Activated T-cell treated with anti-CD3 and anti-CD28 coated beads, Interleukin-2, amount 50 U/mL, for 72 hours (primary cell): ENCODE measurements at places on chromosomes 3 and 15.
A peak's percentile ranks its signal among the peaks of the same experiment; 100 is the strongest.

- no peak for DNase-seq
Observed at GRCh38 chr15:27414168-27414870, 443.3 kb downstream of the GABRG3 start.

GRCh38 chr3:72245183-72245811, 460.3 kb upstream of the PROK2 start:
- no peak for DNase-seq

DNA sequence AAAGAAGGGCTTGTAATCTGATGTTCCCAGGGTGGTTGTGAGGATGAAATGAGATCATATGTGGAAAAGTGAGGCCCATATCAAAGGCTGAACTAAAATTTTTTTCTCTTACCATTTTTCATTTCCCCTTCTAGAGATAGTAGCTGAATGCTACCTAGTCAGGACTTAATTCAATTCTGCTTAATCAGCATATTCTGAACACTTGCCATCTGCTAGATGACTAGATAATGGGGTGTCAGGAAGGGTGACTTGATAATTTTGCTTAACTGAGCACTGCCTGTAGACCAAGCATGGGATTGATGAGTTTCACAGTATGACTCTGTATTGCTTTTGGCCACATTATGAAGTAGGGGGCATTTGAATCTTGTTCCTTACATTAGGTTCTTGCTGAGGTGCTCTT, 136.2 kb downstream of the CHST2 start:
- DNase-seq: no peak

GRCh38 chr15:38149315-38149714, 103.3 kb upstream of the SPRED1 start:
- no peak for DNase-seq

DNA sequence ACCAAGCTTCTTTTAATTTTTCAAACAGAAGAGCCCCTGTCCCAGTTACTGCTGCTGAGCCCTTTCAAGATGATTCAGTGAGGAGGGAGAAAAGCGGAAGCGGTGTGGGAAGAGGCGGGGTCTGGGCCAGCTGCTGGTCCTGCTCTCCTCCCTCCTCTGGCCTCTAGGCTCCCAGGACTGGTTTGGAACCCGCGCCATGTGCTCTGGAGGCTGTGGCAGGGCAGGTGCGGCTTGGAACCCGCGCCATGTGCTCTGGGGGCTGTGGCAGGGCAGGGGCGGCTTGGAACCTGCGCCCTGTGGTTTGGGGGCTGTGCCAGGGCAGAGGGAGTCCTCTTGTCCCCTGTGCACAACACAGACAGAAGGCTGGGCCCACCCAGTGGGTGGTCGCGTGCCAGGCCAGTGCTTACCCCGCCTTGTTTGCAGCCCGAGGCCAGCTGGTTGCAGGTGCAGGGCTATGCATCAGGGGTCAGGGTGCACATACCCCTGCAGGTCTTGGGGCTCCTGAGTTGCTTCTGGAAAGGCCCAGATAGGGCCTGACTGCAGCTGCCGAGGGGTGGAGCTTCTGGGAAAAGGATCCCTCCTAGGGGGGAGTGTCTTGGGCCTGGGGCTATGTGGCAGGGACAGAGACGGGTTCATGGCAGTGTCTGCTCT, 12.2 kb downstream of the ALG1L2 start:
- DNase-seq: peak; percentile 51

DNA sequence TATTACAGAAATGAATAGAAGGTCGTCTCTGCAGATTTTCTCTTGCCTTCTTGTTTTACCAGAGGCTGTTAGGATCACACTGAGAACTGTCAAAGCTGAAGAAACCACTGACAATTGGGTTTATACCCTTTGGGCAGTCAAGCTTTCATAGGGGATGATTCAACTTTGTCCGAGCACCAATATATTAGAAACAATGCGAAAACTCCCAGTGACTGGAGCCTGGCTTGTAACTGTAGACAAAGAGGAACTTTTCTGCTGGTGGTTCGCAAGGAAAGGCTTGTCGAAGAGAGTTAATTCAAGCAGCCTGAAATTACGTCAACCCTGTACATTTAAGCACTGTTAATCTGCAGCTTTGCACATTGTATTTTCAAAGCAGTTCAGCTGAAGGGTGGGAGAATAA, 193.2 kb upstream of the ZNF385D start:
- DNase-seq: no peak

DNA sequence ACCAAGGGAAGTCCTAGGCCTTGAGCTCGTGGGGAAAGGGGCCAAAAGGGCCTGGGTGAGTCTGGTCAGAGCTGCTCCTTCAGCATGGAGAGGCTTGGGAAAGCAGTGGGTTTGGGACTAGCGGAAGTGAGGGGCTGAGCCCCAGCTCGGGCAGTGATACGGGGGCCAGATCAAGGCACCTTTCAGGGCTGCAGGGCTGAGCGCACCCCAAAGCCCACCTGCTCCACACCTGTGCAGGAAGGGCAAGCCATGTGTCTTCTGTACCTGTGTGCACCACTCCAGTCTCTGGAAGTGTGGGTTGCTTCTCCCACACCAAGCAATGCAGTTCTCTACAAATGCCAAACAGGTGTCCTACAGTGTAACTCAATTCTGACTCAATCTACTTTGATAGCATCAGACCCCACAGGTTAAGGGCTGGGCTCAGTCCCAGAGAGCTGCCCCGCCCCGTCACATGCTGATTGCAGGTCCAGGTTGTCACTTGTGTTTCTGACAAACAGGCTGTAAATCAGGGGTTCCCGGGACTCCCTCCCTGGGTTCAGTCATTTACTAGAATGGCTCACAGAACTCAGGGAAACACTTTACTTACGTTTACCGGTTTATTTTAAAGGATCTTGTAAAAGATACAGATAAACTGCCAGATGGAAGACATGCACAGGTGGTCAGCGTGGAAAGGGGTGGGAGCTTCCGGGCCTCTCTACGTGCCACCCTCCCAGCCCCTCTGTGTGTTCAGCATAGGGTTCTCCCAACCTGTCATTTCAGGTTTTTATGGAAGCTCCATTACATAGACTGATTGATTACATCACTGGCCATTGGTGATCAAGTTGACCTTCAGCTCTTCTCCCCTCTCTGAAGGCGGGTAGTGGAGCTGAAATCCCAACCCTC, 28.8 kb upstream of the KLF13 start:
- no peak for DNase-seq

- DNase-seq: no peak
Observed at GRCh38 chr15:25939122-25939521, 76.0 kb upstream of the ATP10A start.
